OCI-M1 (cell line): ENCODE measurements at places on chromosomes 16 and 17.

DNA sequence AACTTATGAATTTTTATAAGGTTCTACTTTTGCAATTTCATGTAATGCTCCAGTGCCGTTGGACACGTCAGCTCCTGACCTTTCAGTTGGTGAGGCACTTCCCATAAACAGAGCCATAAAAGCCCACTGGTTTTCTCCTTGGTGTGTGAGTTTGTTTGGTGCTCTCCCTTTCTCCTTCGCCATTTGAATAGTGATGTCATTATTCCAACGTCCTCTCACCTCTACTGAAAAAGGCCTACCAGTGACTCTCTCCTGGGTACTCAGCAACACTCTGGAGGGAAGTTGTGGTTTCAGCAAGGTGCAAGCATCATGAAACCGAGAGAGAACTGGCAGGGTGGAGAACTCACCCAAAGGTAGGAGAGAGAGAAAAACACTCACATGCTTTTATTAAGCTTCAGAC lies 29.6 kb upstream of the HNF1B start:
- DNase-seq = no peak

DNA sequence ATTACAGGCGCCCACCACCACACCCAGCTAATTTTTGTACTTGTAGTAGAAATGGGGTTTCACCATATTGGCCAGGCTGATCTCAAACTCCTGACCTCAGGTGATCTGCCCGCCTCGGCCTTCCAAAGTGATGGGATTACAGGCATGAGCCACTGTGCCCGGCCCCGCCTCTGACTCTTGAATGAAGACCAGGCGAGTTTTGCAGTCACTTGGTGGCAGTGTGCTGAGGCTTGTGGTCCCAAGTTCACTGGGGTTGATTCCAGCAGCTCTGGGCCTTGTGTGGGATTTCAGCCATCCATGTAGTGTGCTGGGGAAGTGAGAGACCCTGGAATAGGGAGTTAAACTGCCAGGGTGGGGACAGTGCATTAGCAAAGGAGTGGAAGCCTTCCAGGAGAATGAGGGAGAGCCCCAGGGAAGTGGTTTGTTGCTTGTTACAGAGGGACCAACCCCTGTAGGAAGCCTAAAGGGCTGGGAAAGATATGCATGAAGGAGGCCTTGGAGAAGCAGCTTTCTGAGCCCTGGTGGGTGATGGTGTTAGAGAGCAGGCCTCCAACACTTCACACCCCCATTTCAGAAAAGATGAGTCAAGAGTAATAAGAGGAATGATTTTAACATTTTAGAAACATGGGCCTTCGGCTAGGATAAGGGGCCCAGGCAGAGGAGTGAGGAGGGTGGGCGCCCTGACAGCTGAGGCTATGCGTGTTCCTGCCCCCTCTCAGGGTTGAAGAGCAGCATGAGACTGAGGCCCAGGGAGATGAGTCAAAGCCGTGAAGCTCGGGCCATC lies 14.5 kb downstream of the PSKH1 start:
- no peak for DNase-seq

- DNase-seq = no peak
These were observed 1.7 kb upstream of the ALOX12 start for GRCh38 chr17:6994118-6994598.

- DNase-seq = no peak
These were observed 176.6 kb upstream of the SDK2 start for GRCh38 chr17:73820686-73821448.

DNA sequence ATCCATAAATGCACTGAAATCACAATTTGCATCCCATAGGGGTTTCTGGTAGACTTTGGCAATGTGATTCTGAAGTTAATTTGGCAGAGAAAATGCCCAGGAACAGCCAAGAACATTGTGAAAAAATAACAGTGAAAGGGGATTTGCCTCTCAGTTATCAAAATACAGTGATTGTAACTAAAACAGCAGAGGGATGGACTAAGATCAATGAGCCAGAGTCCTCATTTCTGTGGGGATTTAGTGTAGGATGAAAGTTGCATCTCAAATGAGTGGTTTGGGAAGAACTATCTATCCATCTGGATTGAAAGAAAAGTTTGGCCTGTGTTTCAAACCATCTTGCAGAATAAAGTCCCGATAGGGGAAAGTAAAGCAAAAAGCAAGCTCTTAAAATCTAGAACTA lies 28.1 kb downstream of the MYBBP1A start:
- no peak for DNase-seq

GRCh38 chr16:73778887-73779286 lies 517.7 kb upstream of the PSMD7 start:
- DNase-seq = no peak

DNA sequence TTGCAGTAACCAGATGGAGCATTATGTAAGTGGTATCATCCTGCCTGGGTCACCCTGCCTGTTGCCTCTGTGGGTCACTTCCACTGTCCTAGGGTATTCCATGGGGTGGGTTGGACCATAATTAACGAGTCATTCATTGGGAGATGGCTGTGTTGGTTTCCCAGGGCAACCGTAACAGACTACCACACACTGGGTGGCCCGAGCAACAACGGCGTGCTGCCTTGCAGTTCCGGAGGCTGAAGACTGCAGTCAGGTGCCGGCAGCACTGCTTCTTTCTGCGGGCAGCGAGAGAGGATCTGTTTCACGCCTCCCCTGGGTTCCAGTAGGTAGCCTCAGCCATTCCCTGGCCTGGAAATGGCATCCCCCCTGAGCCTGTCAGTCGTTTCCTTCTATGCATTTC lies 28.9 kb upstream of the CMIP start:
- no peak for DNase-seq

- no peak for DNase-seq
These were observed 63.7 kb downstream of the CACNG1 start for GRCh38 chr17:67107811-67108775.

DNA sequence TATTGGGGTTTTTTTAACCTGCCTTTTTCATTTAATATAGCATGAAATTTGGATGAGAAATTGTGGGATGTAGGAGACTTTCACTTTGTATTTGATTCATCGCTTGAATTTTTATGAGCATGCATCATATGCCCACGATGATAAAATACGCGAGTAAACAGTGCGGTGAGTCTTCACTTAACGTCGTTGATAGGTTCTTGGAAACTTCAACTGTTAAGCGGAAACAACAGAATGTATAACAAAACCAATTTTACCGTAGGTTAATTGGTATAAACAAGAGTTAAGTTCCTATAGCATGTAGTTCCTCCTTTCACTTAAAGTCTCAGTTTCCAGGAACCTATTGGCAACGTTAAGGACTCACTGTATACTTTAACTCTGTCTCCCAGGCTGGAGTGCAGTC lies 28.7 kb downstream of the MMP15 start:
- peak; percentile 11 for DNase-seq

DNA sequence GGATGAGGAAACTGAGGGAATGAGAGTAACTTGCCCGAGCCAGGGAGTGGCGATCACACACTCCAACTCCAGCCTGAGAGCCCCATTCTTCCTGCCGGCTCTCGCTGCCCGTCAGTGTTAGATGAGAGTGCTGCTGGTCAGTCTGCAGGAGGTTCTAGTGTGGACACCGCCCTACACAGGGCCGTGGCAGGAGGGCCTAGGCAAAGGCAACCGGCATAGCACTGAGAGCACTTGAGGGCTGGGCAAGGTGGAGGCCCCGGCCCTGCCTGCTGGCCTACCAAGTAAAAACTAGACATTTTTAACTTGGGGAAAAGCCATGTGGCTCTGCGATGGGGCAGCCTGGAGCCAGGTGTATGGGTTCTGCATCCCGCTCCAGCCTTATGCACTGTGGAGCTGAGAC lies 354.8 kb downstream of the SEC14L1 start:
- no peak for DNase-seq

GRCh38 chr16:87186446-87186845 lies 130.7 kb downstream of the C16orf95 start:
- no peak for DNase-seq

GRCh38 chr16:30434852-30435251 lies 5.0 kb upstream of the DCTPP1 start:
- no peak for DNase-seq

DNA sequence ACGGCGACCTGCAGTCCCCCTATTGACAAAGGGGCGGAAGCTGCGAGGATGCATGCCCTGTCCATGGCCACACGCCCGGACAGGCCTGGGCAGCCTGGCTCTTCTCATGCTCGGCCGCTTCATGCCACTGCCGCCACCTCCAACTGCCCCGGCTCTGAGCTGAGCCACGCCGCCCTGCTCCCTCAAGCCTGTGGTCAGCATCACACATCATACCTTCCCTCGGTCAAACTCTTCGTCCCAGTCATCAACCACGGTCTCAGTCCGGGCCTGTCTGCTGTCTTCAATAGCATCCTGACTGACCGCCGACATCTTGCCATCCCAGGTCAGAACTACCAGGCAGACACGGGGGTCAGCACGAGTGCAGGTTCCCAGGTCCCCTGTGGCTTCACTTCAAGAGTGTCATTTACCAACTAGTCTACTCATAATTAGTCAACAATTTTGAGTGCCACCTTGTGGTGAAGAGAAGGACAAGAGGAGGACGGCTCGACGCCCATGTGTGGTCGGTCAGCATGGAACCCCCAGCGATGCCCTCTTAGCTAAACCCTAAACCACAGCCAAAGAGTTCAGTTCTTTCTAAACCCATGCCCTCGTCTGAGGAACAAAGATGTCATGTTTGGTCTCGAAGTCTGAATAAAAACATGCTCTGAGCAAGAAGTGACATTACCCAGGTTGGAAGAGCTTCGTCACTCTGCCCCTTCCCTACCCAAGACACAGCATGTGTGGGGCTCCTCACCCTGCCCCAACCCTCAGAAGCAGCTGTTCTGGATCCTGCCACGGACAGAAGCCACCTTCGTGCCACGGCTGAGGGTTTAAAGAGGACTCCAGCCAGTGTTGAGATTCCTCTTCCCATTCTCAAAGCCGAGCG lies 16.9 kb upstream of the CYTH1 start:
- peak; percentile 22 for DNase-seq

DNA sequence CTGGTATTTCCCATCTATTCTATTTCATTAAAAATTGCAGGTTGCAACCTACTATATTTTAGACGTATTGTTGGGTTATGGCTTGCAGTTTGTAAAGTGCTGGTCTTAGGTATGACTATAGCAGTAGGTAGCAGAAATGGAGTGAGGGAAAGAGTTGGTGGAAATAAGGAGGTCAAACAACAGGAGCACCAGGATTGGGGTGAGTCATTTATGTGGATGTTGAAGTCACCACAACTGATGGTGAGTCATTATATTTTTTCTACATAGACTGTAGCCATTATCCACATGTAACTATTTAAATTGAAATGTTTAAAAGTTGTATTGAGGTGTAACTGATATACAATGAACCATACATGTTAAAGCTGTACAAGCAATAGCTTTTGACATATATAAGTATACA lies 25.0 kb upstream of the HS3ST3A1 start:
- DNase-seq = no peak

DNA sequence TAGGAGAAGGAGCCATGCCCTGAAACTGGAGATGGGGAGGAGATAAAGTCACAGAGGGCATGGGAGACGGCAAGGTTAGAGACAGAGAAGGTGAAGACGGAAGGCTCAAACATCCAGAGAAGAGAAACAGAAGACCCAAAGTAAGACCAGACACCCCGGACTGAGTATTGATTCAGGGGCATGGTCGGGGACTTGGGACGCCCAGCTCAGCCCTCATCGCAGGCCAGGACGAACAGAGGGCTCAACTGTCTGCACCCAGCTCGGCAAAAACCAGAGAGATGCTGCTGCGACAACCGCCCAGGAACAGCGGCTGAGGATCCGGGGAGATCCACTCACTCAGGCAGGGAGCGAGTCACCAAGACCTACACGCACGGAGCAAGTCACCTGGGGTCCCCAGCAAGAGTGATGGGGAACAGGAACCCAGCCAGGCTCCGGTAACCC lies 999 bp downstream of the XYLT1 start:
- DNase-seq = no peak

- DNase-seq = no peak
These were observed 11.5 kb upstream of the TMEM132E start for GRCh38 chr17:34567691-34568465.

- DNase-seq = peak; percentile 73
These were observed 73.6 kb downstream of the KCNJ2 start for GRCh38 chr17:70242781-70243437.

DNA sequence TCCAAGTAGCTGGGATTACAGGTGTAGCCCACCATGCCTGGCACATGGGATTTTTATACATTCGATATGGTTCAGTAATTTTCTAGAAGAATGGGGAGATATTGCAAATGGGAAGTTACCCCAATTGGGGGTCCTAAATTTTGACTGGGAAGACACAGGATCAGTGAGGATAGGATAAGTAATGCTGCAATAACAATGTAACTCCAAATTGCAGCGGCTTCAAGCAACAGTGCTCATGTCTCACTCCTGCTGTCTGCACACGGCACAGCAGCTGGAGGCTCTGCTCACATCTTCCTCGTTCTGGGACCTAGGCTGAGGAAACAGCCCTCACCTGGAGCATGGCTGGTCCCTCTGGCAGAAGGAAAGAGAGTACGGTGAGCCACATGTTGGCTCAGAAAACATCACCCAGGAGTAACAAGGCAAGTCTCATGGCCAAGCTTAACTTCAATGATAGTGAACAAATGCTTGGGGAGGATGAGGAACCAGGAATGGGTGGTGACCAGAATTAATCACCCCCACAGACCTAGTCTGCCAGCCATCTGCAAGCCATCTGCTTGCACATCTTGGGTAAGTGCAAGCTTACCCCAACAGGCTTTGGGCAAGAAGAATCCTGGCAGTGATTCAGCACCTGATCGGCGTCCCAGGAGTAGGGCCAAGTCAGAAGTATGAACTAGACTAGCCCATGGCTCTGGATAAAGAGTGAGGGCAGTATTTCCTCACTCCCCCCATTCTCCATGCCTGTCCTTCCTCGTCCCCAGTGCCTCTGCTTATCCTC lies 229.2 kb downstream of the COPRS start:
- no peak for DNase-seq

DNA sequence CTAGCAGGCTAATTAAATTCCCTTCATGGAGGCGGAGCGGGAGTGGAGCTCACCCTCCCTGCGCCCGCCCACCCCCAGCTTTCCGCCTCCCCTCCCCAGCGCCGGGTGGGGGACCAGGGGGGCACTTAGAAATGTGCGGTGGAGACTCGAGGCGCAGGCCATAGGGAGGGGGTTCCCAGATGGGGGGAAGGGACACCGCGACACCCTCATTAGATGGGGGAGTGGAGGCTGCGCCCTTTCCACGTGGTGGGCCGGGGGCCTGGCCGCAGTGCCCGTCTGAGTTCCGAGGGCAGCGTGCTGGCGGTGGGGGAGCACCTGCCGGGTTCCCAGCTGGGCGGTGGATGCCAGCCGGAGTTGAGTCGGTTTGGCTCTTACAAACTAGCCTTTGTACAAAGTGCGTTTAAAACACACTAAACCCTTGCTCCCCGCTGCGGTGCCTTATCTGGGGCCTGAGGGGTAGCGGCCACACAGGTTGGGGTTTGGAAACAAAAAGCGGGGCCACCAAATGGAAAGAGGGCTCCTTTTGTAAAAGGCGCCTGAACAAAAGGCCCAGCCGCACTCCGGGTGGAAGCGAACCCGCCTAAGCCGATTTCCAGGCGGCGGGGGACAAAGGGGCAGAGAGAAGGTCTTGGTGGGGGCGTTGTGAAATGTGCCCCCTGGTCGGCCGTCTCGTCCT lies 1.4 kb downstream of the GSE1 start:
- DNase-seq = no peak

GRCh38 chr17:69704935-69705334 lies 290.4 kb downstream of the MAP2K6 start:
- DNase-seq = no peak
